Stimulated activated CD8-positive, alpha-beta memory T cell treated with anti-CD3 and anti-CD28 coated beads, Interleukin-7, amount 100 ng/mL, for 24 hours (primary cell): ENCODE measurements at places on chromosomes 13 and 19.

DNA sequence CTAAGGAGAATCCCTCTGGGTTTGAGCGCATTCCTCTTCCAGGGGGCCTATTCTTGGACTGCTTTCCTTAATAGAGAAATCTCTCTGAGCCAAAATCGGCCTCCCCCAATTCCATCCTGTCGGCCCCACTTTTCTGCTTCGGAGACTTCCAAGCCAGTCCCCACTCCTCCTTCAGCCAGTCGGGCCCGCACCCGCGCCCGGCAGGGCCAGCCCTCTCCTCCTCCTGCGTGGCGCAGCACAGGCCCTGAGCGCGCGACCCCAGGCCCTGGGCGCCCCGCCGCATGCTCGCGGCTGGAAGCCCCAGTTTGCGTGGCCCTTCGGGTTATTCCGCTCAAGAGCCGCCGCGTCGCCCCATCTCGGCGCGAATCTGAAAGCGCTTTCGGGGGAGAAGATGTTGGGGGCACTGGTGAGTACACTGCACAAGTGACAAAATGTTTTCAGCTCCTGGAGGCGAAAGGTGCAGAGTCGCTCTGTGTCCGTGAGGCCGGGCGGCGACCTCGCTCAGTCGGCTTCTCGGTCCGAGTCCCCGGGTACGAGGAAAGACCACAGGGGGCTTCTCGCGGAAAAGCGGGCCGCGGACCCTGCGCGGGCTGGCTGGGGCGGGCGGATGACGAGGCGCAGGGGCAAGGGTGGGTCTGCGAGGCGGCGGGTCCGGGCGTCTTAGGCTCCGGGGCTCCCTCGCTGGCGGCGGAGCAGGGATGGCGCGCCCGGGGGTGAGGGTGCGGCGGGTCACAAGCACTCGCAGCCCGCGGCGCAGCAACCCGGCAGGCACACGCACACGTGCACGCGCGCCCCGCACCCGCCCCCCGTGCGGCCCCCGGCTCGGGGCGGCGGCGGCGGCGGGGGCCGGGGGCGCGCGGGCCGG, at the start of gene IL17D:
Gene IL17D, plus strand, starts transcription at position 785 of the 865 bp plus-strand sequence. CDS start 303 bp downstream, outside the sequence.
- no peak for DNase-seq

- no peak for DNase-seq
These were observed 76.0 kb upstream of the MEDAG start for GRCh38 chr13:30829833-30830637.

DNA sequence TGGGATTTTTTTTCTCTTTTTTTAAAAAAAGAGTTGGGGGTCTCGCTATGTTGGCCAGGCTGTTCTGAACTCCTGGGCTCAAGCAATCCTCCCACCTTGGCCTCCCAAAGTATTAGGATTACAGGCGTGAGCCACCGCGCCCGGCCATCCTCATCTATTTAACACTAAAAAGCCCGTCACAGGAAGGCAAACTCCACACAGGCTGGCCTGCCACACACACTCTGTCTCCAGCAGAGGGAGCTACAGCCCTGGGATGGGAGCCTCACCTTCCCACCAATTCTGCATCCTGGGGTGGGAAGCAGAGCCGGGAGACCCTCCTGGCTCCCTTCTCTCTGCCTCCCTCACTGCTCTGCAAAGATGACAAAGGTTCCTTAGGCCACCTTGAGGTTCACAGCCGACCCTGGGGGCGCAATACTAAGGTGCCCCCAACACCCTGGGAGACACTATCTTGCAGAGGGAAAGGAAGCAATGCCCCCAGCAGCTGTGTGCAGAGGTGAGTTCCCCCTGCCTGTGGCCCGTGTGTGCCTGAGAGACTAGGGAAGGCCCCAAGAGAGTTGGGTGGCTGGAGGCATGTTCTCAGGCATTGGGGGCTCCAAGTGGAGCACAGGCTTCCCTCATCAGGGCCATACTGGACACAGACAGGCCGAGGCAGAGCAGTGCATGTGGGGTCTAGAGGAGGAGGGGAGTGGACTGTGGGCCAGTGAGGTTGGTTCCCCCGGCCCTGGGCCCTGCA, 27.4 kb upstream of the TIMM44 start:
- DNase-seq = no peak

DNA sequence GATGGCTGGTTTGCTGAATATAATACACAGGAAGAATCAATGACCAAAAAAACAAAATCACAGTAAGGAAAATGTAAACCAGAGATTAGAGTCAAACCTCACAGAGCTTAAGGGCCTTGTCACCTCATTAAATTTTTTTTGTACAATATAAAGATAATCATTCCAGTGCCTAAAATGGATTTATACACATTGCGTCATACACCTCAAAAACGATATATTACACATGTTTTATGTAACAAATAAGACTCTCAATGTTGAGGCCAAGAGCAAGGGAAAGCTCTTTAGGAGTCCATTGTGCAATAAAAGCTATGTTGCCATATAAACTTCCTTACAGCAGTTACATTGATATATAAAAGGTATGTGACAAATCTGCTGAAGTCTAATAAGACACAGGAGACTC, 856.7 kb upstream of the SLITRK1 start:
- no peak for DNase-seq

GRCh38 chr19:8057545-8058270, 5.1 kb downstream of the CCL25 start:
- no peak for DNase-seq

DNA sequence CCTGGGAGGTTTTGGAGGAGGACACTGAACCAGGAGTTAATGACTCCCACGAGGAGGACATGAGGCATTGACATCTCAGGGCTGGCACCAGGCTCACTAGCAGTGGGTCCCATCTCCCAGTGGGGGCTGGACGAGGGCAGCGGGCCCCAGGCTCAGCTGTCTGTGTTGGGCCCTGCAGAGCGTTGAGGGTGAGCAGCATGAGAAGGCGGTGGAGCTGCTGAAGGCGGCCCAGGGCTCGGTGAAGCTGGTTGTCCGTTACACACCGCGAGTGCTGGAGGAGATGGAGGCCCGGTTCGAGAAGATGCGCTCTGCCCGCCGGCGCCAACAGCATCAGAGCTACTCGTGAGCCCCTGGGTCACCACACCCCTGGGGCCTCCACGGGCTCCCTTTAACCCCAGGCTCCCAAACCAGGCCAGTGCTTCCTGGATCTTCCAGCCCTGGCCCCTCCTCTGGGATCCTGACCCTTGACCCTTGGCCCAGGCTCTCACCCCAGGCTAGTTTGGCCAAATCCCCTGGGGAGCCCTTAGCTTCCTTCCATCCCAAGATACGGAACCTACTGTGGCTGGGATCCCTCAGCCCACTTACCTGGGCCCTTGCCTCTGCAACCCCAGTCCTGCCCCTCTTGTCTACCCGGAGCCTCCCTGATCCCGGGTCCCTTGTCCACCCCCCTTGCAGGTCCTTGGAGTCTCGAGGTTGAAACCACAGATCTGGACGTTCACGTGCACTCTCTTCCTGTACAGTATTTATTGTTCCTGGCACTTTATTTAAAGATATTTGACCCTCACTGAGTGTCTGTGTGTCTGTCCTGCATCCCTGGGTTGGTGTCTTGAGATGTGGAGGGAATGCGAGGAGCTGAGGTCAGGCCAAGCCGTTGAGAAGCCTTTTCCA, 1.0 kb downstream of the C19orf73 start:
- DNase-seq = no peak

DNA sequence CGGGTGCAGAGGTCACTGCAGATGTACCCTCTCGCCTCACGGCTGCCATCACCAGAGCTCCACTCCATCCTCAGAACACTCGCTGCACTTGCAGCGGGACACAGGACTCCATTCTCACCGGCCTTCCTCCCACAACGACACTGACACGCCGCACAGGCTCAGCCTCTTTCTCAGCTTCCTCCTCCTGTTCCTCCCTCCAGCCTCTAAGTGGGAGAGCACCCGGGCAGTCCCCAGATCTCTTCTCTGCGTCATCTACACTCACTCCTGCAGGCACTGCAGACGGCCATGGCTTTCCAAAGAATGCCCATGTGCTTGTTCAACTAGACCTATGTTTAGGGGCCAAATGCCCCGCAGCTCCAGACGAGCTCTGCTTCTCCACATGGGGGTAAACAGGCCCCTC, 14.3 kb upstream of the FKRP start:
- no peak for DNase-seq

DNA sequence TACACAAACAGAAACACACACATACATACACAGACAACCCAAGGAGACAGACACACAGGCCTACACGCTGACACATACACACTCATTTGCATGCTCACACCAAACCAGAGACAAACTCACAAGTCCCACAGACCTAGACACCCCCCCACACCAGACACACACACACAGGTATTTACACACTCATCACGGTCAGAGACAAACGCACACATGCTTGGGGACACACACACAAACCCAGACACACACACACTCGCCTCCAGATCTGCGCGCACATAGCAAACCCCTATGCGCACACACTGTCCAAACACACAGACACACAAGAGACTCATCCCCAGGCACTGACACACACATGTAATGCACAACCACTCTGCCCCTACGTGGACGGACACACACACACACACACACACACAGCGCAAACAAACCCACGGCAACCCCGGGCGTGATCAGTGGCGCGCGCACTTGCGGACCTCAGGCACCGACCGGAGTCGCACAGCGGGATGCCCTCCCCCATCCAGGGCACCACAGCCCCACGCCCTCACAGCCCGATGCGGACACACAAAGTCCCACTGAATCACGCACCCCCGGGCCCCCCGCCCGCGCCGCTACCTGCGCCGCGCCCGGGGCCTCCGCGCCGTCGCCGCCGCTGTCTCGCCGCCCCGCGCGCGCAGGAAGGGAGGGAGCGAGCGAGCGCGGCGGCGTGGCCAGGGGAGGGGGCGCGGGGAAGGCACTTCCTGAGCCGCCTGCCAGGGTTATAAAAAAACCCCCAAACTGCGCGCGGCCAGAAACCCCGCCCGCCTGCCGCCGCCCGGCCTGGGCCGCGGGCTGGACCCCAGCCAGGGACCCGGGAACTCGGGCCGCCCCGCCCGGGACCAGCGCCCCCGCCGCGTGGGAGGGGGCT, at the start of gene ADAMTS10:
Gene ADAMTS10, minus strand, starts transcription at position 675 of the 895 bp plus-strand sequence. CDS start 5,005 bp downstream, outside the sequence.
- no peak for DNase-seq

GRCh38 chr19:17097593-17098126, 22.1 kb downstream of the MYO9B start:
- no peak for DNase-seq

DNA sequence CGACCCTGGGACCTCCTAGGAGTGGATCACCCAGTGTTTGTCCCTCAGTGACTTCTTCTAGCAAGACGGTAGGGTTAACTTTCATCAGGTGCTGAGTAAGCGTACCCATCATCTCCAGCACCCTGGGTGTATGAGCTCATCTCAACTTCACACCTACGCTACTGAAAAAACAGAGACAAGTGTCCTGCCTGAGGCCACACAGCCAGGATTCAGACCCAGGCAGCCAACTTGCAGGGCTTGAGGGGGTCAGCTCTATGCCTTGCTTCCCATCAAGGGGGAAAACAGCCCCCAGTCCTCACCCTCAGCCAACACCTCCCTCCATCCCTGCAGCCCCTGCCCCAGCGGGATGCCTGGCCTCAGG, 4.6 kb downstream of the TLE2 start:
- no peak for DNase-seq
